ENCODE measurements at places on chromosomes 3 and 15.

DNA sequence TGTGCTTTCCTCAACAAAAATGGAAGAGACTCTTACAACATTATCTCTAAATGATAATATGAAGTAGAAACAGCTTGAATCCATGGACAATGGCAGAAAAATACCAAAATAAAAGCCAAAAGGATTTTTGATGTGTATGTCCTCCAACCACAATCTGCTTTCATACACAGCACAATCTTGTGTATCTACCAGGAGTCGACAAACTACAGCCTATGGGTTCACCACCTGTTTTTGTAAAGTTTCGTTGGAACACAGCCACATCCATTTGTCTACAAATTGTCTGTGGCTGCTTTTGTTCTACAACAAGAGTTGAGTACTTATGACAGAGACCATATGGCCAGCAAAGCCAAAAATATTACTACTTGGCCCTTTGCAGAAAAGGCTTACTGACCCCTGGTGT, 88.7 kb upstream of the UBE2E2 start:
- no peak for DNase-seq

DNA sequence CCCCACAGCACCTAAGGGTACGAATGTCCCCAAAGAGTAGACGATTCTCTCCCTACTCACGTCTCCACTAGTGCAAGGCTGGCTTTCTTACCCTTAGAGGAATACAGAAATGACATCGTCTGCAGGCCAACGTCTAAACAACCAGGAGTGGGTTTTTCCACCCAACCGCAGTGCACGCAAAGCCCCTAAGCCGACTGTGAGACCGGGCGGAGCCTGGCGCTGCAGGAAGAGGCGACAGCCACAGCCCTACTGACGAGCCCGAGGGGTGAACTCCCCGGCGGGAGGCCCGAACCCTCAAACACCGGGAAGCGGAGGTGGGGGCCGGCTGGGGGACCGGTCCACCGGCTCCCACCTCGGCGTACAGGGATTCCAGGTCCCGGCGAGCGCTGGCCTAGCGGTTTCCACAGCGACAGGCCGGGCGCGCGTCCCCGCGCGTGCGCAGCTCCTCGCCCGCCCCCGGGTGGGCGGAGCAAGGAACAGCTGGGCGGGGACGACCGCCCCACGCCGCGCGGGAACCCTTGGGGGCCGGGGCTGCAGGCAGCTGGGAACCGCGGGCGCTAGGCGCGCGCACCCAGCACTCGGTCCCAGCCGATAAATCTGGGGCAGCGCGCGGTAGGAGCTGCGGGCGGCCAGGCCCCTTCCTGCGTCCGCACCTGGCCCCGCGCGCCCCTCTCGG, at the start of the genes CEP19 and PIGX:
CEP19 (minus strand) TSS at position 413 of the 676 bp plus-strand sequence. CDS start 3,593 bp downstream, outside the sequence.
PIGX (plus strand) TSS at position 540 of the 676 bp plus-strand sequence.
- DNase-seq = no peak

DNA sequence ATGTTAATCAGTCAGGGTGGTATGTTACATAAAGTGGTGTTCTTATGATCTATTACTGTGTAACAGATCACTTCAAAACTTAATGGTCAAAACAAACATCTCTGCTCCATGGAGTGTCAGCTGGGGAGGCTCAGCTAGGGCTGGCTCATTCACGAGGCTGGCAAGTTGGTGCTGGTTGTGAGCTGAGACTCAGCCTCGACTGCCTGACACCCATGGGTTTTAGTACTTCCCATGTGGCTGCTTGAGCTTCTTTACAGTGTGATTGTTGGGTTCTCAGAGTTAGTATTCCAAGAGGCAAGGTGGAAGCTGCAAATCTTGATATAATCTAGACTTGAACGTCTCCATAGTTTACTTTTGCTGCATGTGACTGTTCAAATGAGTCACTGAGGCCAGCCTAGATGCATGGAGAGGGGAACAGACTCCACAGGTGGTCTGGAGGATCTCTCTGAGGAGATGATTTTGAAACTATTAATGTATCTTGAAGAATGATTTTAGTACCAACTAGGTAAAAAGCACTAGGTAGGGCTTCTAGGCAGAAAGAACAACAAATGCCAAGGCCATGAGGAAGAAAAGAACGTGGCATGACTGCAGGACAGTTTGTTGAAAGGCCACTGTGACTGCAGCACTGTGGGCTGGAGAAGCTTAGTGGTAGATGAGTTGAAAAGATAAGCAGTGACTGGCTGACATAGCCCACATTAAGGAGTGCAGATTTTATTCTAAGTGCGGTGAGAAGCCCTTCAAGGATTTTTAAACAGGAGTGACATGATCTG, 281.1 kb upstream of the PROK2 start:
- DNase-seq = no peak

DNA sequence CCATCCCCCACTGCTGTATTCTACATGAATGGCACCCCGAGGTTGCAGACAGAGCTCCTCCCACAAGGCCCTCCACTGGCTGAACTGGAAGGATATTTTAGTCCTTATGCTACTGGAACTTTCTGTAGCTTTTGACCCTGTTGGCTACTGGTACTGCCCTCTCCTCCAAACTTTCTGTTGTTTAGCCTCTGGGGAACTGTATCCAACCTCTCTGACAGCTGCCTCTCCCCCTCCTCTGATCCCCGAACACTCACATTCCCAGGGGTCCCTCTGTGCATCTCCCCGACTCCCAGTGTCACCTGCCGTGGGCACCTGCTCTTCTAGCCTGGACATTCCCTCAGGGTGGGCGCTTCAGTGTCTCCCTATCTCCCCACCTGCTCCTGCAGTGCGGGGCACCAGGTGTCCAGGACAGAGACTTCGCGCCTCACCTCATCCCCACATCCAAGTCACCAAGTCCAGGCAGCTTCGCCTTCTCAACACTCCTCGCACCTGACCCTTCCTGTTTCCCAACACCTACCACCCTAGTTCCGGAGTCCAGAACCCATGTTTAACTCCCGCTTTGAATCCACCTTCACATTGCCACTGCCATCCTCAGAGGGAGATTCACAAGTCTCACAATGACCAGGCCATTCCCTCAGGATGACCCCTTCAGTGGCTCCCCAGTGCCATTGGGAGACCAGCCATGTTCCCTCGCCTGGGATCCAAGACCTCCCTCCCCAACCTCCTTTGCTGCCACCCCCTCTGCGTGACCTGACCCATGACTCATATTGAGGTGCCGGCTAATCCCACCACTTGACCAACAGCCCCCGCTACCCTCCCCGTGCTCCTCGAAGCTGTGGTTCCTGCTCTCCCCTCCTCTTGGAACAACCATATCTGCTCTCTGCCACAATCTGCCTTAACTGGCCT, 34.2 kb downstream of the BDH1 start:
- DNase-seq = no peak

DNA sequence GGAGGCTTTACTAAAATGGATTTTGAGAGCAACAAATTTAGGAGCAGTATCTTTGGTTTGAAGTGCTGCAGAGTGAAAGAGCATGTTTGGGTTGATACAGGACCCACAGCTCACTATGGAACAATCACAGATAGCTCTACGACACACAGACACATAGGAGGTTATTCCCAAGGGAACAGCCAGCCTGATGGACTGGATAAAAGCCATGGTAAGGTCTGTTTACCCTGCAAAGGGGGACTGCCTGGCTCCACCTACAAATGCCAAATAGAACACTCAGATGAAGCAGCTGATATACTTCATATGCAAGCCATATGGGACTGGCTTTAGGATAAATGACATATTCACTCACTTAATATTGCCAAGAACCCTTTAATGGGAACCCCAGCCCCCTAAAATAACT, 75.4 kb downstream of the CDC25A start:
- DNase-seq = no peak

GRCh38 chr3:100080573-100080972, 33.7 kb downstream of the FILIP1L start:
- no peak for DNase-seq

DNA sequence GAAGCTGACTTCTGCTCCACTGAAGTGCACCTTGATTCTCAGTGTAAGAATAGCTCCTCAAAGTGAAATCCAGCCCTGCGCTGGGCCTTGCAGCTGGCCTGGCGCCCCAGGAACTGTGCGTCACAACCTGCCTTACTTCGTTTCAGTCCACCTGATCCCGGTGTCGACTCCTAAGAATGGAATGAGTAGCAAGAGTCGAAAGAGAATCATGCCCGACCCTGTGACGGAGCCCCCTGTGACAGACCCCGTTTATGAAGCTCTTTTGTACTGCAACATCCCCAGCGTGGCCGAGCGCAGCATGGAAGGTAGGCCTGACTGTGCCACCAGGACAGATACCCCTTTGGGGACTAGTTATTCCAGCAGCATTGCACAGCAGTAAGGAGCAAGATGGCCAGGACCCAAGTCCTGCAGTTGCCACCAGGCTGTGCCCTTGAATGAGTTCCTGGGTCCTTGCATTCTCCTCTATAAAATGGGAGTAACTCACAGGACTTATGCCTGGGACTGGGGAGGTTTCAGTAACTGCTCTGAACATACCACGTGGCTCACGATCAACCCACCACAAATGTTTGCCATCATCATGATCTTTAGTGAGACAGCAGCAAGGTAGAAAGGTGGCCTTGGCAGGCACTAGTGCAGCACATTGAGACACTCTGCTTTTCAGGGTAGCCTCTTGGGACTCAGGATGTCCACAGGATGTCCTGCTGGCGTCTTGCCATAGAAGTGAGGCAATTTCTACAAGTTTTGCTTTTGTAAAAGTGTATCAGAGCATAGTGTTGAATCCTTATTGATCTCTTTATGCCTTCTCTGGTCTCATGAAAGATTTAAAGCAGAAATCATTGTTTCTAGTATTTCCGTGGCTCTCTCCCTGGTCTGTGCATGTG, 46.8 kb downstream of the PXYLP1 start:
- no peak for DNase-seq

- DNase-seq = no peak
Observed at GRCh38 chr15:37102305-37103162, 2.2 kb upstream of the MEIS2 start.

GRCh38 chr3:8205881-8206280, 295.7 kb upstream of the LMCD1 start:
- DNase-seq = no peak

- DNase-seq = no peak
Observed at GRCh38 chr3:181554233-181554765, 157.4 kb upstream of the SOX2 start.

DNA sequence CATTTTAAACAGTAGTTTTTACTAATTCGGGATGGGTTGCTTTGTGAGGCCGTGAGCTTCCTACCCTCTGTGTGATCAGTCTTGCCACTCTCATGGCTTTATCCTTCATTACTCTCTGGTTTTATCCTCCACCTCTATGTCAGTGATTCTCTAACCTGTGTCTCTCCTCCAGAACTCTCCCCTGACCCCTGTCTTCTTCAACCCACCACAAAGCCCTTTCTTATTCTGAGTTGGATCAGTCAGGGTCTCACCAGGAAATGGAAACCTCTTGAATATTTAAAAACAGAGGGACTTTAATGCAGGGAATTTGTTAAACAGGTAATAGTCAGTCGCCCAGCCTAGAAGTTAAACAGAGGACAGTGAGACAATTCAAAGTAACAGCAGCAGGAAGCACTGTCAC, 64.2 kb upstream of the ADPGK start:
- DNase-seq = no peak

GRCh38 chr15:99502182-99502581, 63.6 kb upstream of the MEF2A start:
- DNase-seq = no peak

- no peak for DNase-seq
Observed at GRCh38 chr3:14721126-14721864, 46.4 kb downstream of the C3orf20 start.

- no peak for DNase-seq
Observed at GRCh38 chr3:40915346-40915865, 283.9 kb upstream of the CTNNB1 start.

GRCh38 chr3:196288141-196288460, 575 bp upstream of the PCYT1A start:
- DNase-seq = no peak

DNA sequence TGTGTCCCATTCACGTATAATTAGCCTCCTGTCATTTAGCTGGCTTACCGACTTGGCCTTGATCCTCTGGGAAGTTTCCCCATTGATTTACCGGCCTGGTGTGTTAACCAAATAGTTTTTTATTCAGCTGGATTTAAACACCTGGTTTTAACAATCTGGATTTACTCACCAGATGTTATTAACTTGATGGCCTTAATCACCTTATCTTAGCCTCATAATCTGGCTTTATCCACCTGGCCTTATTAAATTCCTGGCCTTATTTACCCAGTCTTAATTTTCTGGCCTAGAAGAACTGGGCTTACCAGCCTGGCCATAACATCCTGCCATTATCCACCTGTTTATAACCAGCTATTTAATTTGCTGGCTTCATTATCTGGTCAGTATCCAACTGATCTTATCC, 89.9 kb downstream of the IL12A start:
- no peak for DNase-seq

DNA sequence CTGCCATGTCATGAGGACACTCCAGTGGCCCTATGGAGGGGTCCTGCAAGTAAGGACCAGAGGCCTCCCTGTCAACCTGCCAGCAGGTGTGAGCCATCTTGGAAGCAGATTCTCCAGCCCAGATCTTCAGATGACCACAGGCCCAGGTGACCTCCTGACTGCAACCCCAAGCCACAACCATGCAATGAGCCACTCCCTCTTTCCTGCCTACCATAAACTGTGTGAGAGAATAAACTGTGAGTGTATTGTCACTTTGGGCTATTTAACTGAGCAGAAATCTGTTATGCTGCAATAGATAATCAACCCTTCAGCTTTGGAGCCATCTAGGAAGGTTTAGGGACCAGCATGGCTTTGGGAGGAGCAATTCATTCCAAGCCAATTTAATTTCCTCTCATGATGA, 367.9 kb downstream of the SHQ1 start:
- no peak for DNase-seq

DNA sequence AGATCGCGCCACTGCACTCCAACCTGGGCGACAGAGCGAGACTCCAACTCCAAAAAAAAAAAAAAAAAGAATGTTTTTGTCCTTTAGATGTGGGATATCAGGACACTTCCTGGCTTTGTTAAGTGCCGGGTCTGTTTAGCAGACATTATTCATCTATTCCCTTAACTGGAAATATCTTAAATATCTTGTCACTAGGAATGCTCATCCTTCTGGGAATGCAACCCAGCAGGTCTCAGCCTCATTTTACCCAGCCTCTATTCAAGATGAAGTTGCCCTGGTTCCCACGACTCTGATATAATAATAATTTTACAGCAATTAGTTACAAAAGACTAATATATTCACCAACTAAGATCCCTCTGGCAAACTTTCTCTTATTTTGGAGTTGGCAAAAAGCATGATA, 260.9 kb upstream of the SLITRK3 start:
- DNase-seq = no peak

GRCh38 chr3:30269751-30270445, 336.5 kb upstream of the TGFBR2 start:
- no peak for DNase-seq

- no peak for DNase-seq
Observed at GRCh38 chr3:165984589-165984988, 147.4 kb upstream of the BCHE start.

Data from H1 (cell line).